Stimulated activated CD8-positive, alpha-beta memory T cell treated with anti-CD3 and anti-CD28 coated beads, Interleukin-15, amount 100 ng/mL, for 24 hours (primary cell): ENCODE measurements at places on chromosomes 6 and 20.

- DNase-seq, result no peak
Observed at GRCh38 chr6:56102216-56102615, 145.2 kb downstream of the COL21A1 start.

DNA sequence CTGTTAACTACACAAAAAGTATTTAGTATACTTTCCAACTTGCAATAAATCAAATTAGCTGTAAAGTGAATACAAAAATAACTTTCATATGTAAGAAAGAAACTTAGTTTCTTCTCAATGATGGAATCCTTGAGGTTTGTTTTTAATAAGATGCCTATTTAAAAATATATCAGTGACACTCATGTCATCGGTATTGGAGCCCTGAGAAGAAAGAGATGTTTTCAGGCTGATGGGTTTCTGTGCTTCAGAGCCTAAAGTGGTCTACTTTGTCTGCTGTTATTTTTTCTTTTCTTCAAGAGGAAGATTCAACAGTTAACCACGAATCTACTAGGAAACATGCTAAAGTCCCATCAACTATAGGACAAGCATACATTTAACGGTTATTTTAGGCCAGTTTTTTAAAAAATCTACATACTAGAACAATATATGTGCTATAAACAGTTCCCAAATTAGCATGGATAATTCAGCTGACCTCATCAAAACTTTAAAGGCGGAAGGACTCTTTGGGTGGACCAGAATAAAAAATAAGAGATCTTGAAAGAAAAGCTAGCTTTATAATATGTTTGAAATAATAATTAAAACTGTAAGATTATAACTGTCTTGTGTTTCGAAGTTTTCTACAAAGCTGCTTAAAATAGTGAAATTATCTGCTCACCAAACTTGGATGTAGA, 147.0 kb upstream of the SAMD5 start:
- DNase-seq, result no peak

DNA sequence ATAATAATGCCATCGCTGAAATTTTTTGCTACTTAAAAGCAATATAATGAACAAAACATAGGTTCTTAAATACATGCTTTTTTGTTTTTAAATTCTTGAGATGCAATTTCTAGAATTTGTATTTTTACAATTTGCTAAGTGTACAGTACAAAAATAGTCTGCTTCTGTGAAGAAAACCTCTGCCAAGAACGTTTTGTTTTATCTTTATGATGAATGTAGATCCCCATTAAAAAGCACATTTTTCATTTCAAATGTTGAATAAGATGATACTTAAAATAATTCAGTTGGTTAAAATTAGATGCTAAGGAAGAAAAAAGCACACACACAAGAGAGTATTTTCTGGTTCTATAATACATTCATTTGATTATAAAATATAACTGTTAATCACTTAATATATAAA, 1358.5 kb upstream of the CITED2 start:
- no peak for DNase-seq

GRCh38 chr20:48789185-48789668, 38.6 kb downstream of the PREX1 start:
- no peak for DNase-seq

DNA sequence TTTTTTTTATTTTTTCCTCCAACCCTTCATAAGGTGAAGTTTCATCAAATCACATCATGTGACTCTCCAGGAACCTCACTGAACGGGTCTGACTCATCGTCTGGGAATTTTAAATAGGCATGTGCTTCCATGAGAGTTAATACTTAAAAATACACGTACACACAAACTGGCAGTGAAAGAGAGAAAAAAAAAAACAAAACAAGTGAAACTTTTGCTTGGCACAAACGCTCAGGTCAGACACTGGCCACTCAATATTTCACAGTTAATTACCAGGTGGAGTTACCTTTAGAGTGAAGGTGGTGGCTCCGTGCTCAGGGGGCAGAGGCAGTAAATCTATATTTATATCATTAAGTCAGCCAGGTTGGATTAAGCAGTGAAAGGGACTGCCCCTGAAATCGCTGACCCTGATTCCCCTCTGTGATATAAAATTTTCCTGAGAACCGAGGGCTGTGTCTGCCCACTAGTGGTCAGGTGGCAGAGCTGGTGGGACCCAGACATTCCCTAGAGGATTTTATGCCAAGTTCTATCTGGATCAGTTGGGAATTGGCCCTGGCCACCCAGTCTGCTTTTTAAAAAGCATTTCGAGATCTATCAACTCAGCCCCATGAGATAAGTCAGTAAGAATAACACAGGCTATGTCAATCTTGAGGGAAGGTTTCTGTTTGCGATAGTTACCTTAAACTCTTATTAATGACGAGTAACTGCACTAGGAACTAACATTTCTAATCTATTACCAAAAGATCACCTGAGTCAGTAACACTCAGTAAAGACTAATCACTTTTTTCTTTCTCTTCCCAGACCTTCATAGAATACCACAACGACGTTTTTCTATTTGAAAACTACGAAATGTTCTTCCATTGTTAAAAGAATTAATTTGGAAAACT, 259.1 kb downstream of the HDGFL1 start:
- DNase-seq, result no peak

GRCh38 chr6:18431581-18431980, 44.4 kb downstream of the RNF144B start:
- DNase-seq, result no peak

DNA sequence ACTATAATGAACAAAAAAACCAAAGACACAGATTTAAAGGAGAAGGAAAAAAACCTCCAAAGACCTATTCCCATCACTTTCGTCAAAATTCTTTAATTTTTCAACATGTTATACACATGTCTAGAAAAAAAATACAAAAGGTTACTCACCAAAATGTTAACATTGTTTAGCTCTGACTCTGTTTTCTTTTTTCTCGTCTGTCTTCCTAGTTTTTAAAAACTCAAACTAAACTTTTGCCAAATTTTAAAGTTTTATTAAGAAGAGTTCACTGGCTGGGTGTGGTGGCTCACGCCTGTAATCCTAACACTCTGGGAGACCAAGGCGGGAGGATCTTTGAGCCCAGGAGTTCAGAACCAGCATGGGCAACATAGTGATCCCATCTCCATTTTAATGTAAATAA, 10.8 kb downstream of the MCUR1 start:
- no peak for DNase-seq

DNA sequence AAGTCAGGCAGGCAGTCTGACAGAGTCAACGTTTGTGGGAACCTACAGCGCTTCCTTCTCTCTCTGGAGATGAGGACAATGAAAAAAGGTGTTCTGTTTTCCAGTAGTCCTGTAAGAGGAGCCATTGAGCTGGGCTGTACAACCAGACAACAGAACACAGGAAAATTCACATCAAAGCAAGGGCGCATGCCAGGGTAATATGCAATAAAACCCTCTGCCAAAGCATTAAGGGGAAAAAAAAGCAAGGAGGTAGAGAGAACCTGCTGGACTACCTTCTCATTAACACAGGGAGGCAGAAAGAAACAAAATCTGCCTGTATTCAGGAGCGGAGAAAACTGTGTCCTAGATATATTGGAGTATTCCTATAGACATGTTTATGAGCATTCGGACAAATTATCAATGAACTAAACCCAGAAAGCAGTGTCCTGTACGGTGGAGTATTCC, 1.3 kb downstream of the RNF24 start:
- no peak for DNase-seq

DNA sequence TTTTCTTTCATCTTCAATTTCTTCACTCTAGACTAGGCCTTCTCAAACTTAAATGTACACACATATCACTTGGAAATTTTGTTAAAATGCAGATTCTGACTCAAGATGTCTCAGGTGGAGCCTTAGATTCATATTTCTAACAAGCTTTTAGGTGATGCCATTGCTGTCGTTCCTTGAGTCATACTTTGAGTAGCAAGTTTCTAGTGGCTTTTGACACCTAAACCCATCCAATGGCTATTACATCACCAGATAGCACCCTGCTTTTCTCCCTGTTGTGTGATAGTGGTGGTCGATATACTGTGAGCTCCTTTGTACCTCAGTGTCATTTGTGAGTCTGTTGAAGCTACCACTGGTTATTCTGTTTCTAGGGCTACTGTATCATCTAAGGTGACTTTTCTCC, 34.8 kb upstream of the BAG2 start:
- no peak for DNase-seq

DNA sequence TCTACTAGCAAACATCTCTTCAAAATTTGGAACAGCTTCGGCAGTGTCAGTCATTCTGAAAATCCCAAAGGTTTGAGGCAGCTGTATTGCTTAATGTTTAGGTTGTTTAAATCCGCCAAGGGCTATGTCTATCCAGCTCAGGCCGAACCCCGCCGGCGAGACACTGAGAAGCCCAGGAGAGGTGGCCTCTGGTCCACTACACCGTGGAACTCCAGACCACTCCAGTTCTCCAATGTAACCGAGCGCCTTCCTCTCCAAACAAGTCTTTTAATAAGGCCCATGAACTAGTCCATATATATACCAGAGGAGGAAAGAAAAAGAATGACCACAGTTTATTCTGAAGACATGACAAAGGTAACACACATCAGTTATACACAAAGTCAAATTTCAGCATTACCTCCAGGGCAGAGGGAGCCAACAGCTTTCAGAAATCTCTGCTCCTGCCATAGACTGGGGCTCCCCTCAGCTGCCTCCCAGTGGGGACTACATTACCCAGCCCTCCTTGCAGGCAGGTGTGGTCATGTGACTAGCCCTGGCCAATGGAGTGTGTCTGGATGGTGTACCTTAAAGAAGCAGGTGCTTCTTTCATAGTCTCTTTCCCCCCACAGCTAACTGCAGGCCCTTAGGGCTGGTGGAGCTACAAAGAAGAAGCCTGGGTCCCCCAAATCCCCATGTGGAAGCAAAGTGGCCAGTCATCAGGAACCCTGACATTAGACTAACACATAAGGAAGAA, at the start of gene RAMACL:
Gene RAMACL, minus strand, starts transcription at position 255 of the 733 bp plus-strand sequence. Its CDS starts 201 bp downstream, at position 54.
- no peak for DNase-seq

- no peak for DNase-seq
Observed at GRCh38 chr6:107105511-107106116, 9.7 kb downstream of the BEND3 start.

DNA sequence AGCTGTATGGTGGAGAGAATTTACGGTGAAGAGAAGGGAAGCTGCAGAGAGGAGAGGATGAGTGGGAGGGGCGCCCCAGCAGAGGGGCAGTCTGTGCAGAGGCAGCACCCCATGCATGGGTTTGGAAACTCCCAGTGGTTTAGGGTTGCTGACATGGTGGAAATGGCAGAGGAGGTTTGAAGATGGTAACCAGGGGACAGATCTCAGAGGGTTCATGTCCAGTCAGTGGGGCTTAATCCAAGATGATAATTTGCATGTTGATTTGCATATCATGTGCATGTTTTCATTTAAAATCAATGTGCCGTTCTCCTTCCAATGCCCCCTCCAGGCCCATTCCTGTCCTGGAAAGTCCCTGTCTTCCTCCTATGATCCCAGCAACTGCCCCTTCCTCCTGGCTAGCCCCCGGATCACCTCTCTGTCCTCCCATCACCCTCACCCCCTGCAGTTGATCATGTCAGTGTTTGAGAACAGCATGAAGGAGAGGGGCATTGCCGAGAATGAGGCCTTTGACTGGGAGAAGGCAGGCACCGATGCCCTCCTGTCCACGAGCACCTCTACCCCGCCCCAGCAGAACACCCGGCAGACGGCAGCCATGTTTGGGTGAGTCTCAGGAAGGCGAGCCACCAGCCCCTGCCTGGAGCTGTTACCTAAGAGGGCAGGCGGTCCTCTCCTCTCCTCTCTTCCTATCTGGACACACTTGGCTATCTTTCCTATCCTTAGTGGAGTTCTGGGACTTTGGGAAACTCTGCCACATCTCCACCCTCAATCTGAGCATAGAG, 14.3 kb downstream of the TTBK1 start:
- DNase-seq, result no peak

GRCh38 chr6:97053643-97054411, 129.3 kb downstream of the KLHL32 start:
- DNase-seq, result no peak

DNA sequence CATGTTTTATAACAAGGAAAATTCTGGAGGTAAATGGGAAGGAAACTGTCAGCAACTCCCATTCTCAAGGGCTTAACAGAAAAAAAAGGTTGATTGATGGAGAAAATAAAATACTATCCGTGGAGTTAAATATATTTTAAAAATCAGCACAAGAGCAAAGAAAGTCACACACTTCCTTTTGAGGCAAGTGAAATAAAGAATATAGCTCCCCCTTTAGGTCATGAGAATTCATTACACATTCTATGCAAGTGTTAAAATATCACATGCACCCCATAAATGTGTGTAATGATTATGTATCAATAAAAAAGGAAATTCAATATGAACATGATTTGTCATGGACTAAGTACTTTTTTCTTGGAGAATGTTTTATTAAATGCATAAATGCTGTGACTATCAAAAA, 349.2 kb downstream of the TPBG start:
- DNase-seq, result no peak

GRCh38 chr6:117265410-117266256, at the start of gene VGLL2:
VGLL2 (plus strand) TSS chr6:117265558; CDS start chr6:117265764, 206 bp downstream.
- DNase-seq, result no peak
